ENCODE measurements at places on chromosomes 5 and 9.
A peak's percentile ranks its signal among the peaks of the same experiment; 100 is the strongest.

DNA sequence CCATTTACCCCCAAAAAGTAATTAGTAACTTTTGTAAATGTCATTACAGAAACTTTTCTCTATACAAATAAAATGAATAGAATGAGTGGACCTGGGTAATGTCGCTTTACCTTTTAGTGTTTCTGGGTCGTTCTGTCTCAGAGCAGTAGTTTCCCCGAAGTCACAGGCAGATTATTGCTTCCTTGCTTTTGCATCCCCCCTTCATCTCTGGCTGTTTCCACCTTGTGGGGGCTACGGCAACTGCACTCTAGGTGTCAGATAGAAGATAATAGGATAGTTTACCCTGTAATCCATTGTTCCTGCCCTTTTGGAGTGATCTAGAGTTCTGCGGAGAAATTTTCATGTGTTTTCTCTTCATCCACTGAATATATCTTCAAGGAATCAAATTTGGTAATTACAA is 68.7 kb downstream of the PRR16 start:
- DNase-seq = no peak

DNA sequence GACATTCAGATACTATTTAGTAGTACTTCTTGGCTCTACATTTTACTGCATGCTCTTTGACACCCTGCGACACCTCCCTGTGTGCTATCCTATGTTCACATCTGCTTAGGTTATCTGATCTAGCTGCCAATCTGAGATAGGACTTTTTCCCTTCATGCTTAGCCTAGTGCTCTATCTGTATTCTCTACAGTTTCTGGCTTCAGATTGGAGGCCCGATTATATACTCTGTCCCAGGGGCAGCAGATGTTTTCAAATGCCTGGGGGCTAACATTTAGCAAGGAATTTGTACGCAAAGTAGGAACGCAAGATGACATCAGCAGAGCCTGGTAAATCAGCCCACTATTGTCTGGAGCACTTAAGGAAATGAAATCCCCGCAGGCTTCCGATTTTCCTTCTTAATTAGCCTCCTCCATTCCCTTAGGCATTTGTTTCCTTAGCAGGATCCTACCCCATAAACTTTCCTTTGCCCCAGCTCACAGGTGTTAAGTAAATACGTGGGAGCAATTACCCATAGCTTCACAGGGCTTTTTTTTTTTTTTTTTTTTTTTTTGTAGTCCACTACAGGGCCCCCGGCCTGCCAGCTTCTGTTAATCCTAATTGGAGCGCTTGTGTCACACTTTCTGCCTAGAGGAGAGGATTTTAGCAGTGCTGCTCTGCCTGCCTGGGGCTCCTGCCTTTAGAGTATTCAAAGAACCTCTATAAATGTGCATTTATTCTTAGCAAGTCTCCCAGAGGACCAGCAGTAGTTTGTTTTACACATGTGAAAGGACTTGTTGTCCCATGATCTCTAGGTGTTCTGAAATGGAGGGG is 61.1 kb upstream of the LPAR1 start:
- no peak for DNase-seq

DNA sequence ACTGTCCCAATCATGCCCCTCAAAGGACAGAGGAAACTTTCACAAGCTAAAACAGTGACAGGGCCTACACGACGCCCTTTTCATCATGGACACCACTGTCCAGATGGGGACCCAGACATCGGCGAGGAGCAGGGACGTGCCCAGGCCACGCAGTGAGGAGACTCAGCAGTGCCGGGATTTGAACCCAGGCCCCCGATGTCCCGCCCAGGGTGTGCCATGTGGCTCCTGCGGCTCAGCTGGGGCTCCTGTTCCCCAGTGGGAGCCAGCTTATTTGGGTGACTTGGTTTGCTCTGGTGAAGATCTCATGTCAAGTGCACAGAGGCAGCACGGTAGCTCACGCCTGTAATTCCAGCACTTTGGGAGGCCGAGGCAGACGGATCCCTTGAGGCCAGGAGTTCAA is 82.2 kb downstream of the STK10 start:
- DNase-seq = no peak

DNA sequence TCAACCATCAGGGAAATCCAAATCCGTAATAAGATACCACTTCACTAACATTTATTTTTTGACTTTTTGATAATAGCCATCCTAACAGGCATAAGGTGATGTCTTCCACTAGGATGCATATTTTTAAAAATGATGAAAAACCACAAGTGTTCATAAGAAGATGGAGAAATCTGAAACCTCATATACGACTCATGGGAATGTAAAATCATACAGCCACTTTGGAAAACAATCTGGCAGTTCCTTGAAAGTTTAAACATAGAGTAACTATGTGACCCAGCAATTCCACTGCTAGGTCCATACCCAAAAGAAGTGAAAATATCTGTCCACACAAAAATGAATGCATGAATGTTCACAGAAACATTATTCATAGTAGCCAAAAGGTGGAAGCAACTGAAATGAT is 431.0 kb downstream of the ENC1 start:
- no peak for DNase-seq

GRCh38 chr9:92325269-92325990 is at the start of the genes CENPP and NOL8:
TSS of gene CENPP (plus strand) at chr9:92325953.
TSS of gene NOL8 (minus strand) at chr9:92325350. CDS start at chr9:92324161, 1,189 bp downstream.
- peak; percentile 77 for DNase-seq

GRCh38 chr5:140627972-140628371 is 5.0 kb downstream of the CD14 start:
- no peak for DNase-seq

GRCh38 chr5:161921781-161922180 is 73.9 kb downstream of the GABRA1 start:
- DNase-seq = no peak

- DNase-seq = no peak
These were observed at the start of gene COL5A1 for GRCh38 chr9:134641173-134641989. TSS of gene COL5A1 (plus strand) at chr9:134641803. CDS start at chr9:134642188, 385 bp downstream.

DNA sequence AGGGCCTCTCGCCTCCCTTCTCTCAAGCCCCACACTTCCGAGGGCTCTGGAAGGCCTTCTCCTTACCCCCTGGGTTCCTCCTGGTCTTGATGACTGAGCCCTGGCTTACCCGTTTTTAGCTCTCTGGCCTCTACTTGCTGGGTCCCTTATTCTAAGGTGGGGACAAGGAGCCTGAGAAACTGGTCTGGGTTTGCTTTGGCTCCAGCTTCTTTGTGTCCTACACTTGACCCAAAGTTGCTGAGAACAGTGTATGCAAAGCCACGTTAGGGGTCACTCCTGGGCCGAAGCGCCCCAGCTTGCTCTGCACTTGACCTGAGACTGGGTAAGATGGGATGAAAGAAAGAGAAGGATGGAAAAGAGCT is 788 bp downstream of the ZNF346 start:
- DNase-seq = peak; percentile 24

GRCh38 chr5:77945874-77946273 is 169.7 kb upstream of the TBCA start:
- no peak for DNase-seq

DNA sequence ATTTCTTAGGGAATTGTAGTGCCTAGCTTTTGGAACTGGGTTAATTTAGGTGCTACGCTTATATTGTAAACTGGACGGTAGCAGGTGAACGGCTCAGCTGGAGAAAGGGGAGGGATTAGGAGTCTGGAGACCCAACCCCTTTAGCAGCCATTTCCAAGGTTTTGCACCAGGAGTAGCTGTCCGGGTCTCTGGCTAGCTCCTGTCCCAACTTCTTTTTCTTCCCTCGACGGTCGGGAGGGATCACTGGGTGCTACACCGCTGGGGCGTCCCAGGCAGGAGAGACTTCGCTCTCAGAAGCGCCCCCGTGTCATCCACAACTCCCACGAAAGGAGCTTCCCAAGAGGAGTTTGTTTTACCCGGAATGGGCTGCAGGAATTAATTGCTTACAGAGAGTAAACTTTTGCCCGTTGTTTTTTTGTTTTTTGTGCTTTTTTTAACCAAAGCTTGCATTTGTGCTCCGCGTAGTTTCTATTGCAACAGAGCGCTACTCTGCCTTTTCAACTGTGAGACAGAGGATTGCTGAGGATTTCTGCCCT is 1640.9 kb upstream of the C9orf72 start:
- DNase-seq = no peak

GRCh38 chr9:84839541-84839940 is 170.0 kb downstream of the NTRK2 start:
- no peak for DNase-seq

Data from GM12892 (cell line).